ENCODE measurements at places on chromosomes 3 and 15.
A peak's percentile ranks its signal among the peaks of the same experiment; 100 is the strongest.

GRCh38 chr3:42507761-42508335 lies 5.4 kb downstream of the VIPR1 start:
- DNase-seq: no peak

GRCh38 chr15:55721554-55722185 lies 21.3 kb downstream of the PRTG start:
- no peak for DNase-seq

- no peak for DNase-seq
These were observed 32.8 kb downstream of the LRRK1 start for GRCh38 chr15:100951965-100952364.

DNA sequence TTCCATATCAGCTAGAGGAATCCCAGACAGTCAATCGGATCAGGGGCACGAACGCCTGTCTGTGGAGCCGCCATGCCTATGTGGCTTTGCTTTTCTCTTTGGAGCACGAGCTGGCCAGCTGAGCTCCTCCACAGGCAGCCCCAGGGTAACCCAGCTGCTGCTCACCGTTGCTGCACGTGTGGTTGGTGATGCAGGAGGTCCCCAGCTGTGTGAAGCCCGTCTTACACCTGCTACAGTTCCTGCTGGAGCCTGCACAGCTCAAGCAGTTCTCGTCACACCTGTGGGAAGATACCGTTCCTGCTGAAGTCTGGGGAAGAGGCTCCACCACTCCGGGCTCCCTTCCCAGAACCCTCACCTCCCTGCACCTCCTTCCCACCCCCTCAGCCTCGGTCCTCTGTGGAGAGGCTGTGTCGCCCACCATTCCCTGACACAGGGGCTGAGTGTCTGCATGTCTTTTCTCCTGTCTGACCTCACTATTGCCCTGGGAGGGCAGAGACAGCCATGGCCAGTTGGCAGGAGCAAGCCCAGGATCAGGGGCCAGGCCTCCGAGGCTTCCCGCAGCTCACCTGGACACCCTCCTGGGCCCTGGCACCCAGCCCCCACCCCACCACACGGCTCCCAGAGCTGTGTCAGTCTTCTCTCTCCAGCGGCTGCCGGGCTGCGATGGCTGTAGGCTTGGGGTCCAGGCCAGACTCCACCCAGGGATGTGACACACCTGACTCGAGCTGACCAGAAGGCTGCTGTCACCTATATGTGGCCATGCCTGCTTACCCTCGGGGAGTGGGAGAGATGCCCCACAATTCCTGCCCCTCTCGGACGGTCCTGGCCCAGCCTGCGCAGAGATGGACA lies 12.2 kb upstream of the SNRPA1 start:
- DNase-seq: no peak

GRCh38 chr3:46281551-46281950 lies 39.3 kb downstream of the CCR3 start:
- no peak for DNase-seq

DNA sequence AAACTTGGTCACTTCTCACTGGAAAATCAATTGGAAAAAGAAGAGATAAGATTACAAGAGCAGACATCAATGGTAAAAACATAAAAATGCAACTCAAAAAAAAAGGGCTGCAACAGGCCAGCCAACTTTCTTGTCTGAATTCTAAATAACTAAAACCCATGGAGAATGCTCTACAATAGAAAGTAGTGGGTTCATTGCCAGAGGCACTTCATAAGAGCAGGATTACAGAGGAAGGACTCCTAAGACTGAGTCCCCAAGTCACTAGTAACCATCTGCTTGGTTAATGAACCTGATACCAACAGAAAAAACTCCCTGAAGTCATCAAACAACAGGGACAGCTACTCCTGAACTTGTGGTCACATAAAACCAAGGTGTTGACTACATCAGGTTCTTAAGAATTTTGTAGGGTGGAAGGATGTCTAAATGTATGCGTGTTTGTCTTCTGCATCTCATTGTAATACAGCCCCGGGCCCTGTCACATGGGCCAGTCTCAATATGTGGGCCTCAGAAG lies 148.6 kb downstream of the IMPG2 start:
- peak; percentile 65 for DNase-seq

GRCh38 chr3:192875971-192876565 lies 41.6 kb downstream of the MB21D2 start:
- no peak for DNase-seq

GRCh38 chr3:57575966-57576626 lies 20.0 kb downstream of the PDE12 start:
- no peak for DNase-seq

DNA sequence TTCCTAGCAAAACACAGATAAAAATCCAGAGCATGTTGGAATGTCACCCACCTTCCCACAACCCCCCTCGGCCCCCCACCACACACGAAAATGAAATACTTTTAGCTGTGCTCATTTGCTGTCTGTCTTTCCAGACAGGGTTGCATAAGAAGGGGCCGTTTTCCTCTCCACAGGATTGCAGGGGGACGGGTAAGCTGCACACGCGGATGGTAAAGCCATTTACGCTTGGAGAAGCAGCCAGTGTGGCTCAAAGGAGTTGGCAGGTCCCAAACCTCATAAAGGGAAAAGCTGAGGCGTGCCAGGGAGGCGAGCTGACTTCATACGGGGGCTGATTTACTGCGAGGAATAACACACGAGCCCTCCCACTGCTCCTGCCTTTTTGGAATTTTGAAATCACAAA lies 47.4 kb upstream of the ITGA11 start:
- no peak for DNase-seq

DNA sequence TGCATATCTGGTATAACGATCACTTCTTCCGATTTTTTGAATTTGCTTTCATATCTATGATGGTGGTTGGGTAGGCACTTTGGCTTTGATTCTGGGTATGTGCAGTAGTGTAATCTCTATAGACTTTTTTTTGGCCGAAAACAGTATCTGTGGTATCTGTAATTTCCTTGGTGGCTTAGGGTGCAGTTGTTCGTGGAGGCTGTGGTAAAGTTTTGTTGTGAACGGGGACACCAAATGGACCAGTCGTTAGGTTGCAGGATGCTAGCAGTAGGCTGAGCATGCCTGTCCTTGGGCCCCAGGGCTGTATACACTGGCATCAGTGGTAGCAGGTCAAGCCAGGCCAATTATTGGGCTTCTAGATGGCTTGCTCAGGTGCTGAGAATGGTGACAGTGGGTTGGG lies 55.2 kb downstream of the CCDC66 start:
- DNase-seq: peak; percentile 10

- DNase-seq: no peak
These were observed 699.9 kb upstream of the ZNF385D start for GRCh38 chr3:22450786-22451400.

DNA sequence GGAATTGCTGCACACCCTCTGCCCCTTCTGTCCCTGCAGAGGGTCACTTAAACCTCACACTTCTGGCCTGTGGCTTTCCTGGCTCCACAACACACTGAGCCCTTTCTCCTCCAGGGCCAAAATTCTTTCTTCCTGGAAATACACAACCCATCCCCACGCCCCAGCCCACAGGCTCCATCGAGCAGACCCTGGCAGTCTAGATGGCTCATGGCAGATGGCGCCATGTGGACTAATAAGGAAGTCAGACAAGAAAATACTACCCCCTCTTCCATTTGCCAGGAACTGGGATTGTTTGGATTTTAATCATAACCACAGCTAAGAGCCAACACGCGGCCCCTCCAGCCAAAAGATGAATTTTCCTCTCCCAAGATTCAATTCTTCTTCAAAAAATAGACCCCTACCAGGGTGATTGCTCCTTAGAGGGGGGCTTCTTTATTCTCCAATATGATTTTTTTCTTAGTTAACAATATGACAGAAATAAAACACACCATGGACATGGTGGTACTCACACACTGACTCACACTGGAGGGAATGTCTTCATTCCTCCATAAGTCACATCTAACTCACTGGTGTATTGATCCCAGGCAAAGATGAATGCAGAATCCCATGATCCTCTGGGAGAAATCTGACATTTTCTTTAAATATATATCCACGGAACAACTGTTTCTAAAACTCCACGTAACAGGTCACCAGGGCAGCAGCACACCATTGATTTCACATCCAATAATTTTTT lies 111.5 kb downstream of the NTRK3 start:
- no peak for DNase-seq

DNA sequence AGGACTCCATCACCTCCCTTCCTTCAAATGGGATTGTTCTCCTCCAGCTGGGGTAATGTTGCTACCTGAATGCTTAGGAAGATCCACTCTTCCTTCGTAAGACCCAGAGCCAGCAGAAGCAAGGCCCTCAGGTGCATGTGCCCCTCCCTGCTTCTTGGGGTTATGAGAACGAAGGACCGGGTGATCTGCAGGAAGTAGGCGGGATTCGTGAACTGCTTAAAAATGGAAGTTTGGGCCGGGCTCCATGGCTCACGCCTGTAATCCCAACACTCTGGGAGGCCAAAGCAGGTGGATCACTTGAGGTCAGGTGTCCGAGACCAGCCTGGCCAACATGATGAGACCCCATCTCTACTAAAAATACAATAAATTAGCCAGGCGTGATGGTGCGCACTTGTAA lies 8.0 kb downstream of the TLR9 start:
- DNase-seq: no peak

- no peak for DNase-seq
These were observed 74.2 kb downstream of the NMD3 start for GRCh38 chr3:161295325-161295724.

- DNase-seq: no peak
These were observed 11.5 kb downstream of the TCF12 start for GRCh38 chr15:56929933-56930332.

GRCh38 chr3:175233957-175234940 lies 375.1 kb downstream of the NAALADL2 start:
- DNase-seq: no peak

- DNase-seq: no peak
These were observed 205.8 kb downstream of the SLCO3A1 start for GRCh38 chr15:92059036-92059970.

GRCh38 chr15:72195101-72195511 lies 2.5 kb downstream of the GRAMD2A start:
- no peak for DNase-seq

DNA sequence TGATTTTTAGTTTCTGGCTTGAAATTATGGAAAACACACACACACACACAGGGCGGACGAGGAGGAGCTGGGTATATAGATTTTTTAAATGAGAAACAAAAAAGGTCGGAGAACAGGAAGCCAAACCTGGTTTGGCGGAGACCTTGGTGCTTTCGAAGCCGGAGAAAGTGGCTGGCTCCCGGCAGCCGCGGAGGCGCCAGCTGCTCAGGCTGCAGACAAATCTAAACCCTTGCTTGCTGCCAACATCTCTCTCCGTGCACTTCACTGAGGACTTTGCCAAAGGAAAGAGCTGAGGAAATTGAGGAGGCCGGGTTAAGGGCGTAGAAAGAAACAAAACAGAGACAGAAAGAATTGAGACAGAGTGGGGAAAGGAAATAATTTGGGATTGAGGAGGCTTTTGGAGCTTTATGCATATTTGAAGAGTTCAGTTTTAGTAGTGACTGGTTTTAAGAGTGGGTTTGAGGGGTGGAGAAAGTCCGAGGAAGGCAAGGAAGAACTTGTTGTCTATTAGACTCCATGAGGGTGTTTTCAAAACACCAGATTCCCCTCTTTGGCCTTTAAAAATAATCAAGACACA lies 2.2 kb downstream of the ZIC1 start:
- DNase-seq: no peak

- DNase-seq: no peak
These were observed 17.7 kb upstream of the CPA3 start for GRCh38 chr3:148847351-148847750.

DNA sequence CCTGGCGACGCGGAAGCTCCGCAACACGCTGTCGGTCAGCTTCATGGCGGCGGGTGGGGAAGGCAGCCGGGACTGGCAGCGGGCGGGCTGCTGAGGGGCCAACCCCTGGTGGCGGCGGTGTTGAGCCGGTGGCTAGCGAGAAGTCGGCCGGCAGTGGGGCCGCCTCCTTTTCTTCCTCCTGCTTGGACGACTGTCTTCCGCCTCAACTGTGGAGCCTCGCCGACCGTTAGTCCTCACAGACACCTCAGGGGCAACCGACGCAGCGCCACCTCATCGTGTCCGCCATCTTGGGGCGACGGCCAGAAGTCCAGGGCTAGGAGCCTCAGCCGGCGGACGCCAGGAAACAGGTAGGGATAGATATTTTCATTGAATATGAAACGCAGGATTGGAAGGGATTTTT lies 875.1 kb downstream of the NSUN3 start:
- no peak for DNase-seq

- no peak for DNase-seq
These were observed 107.5 kb upstream of the CHRM5 start for GRCh38 chr15:33860754-33861153.

GRCh38 chr3:159629329-159630084 lies 359.1 kb upstream of the IL12A start:
- DNase-seq: no peak

- no peak for DNase-seq
These were observed 24.3 kb downstream of the CACNA2D3 start for GRCh38 chr3:54146506-54147239.

- DNase-seq: no peak
These were observed 116.3 kb downstream of the PDZRN3 start for GRCh38 chr3:73508330-73508954.

- DNase-seq: no peak
These were observed 109.4 kb downstream of the ATP8B4 start for GRCh38 chr15:50009634-50010033.

GRCh38 chr15:69861331-69862171 lies 236.2 kb downstream of the TLE3 start:
- DNase-seq: no peak

DNA sequence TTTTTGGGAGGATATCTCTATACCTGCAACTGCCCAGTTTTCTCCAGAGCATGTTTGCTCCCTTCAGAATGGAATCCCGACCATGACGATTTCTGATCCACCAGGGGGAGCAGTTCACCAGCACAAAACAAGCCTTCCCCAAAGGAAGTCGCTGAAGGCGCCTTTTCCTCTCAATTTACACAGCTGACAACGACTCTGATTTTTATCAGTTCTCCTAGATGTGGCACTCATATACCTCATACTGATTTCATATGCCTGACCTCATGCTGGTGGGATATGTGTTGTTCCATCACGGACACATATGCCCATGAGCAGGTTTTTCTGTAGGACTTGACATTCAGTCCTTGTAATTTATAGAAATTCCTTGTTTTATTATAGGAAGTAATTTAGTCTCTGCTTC lies 1028.2 kb downstream of the MCTP2 start:
- peak; percentile 37 for DNase-seq

DNA sequence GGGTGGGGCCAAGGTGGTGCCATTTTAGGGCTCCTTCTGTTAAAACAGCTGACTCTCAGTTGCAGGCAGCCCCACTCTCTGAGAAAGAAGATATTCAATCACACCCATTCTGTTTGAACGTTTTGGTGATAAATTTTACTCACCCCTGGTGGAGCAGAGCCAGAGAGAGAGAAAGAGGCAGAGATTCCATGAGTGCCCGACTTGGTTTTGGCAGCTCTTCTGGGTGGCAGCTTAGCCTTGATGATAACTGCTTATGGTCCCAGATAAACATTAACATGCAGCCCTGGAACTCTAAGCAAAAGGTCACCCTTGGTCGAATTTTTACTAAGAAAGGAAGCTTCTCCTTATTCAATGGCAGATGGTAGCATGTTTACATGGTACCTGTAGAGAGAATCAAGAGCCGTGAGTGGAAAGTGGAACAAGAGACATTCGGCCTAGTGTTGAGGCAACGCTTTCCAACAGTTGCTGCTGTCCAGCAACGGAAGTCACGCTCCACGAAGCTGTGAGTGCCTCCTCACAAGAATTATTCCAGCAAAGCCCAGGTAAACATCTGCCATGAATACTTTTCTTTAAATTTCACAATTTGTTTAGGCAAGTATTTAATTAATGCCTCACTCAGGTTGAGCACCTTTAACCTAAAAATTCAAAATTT lies 530.6 kb upstream of the ROBO2 start:
- no peak for DNase-seq
